Activated T-cell treated with anti-CD3 and anti-CD28 coated beads, Interleukin-2, amount 50 U/mL, for 1 hour (primary cell): ENCODE measurements at places on chromosomes 4 and X.

- DNase-seq = no peak
These were observed 132.5 kb upstream of the NHS start for GRCh38 chrX:17242470-17242869.

DNA sequence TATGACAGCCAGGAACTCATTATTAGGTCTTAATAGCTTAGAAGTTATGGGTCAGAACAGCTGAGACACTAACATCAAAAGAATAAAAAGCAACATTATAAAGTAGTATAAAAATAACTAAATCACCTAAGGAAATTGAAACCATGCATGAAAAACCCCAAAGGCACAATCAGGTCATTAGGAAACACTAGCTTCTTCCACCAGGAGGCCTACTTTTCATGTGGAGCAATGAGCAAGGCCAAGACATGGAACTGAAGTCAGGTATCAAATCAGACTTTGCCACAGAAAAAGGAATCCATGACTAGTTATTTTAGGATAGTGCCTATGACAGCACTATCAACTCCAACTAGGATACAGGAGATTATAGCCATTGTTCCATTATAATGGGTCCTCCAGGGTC is 7.9 kb downstream of the HUWE1 start:
- no peak for DNase-seq

DNA sequence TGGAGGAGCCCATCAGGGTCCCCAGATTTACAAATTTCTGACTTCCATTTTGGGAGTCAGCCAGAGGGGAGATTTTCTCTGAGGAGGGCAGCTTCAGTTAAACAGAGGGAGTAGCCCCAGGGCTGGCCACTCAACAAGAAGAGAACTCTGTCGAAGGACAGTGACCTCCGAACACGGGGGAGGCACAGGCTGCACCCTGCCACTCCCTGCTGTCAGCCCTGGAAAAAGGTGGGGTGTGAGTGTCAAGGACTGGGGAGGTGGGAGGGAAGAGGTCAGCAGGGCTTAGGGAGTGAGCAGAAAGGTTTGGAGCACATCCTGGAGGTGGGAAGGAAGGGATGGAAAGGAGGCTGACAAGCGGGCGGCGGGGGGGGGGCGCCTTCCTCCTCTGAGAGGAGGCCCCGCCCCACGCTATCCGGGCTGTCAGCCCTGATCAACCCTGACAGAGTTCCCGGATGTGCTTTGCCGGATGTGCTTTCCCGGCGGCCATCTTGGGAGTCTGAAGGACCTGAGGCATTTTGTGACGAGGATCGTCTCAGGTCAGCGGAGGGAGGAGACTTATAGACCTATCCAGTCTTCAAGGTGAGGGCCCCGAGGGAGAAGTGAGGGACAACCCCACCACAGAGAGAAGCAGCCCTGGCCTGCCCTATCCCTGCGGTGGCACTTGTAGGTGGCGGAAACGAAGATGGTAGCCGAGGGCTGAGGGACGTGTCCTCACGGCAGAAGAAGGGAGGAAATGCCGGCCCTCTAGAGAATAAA is at the start of gene MAGEC1:
MAGEC1 (plus strand) TSS at position 495 of the 756 bp plus-strand sequence. CDS start 1,179 bp downstream, outside the sequence.
- DNase-seq = no peak

DNA sequence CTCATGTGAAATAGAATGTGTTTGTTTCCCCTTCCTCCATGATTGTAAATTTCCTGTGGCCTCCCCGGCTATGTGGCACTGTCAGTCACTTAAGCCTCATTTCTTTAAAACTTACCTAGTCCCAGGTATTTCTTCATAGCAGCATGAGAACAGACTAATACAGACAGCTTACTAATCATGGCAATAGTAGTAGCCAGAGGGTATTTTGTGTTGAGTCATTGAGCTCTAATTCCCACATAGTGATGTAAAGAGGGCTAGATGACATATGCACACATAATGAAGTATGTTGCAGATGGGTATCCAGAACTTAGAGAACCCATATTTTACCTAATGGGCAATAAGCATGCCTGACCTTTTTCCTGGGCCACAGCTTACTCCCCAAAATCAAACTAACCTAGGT is 1197.2 kb downstream of the PCDH7 start:
- no peak for DNase-seq

DNA sequence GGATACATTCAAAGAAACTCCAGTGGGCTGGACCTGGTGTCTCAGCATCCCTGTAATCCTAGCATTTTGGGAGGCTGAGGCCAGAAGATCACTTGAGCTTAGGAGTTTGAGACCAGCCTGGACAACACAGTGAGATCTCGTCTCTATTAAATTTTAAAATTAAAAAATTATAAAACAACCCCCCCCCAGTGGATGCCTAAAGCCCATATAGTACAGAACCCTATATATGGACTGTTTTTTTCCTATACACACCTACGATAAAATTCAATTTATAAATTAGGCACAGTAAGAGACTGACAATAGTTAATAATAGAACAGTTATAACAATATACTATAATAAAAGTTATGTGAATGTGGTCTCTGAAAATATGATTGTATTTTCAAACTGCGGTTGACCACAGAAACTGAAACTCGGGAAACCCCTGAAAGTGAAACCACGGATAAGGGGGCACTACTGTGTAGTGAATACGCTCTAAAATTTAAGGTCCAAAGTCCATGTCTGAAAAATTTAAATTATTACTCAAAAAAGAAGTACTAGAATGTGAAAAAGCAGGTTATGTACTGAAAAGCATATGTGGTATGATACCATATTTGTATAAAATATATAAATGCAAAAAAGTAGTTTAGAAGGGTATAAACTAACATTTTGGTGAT is 2.0 kb downstream of the SMIM14 start:
- DNase-seq = no peak
